Kasumi-1 (cell line): ENCODE measurements at places on chromosomes 12 and 14.

- no peak for DNase-seq
Observed at GRCh38 chr14:50978888-50979287, 34.6 kb upstream of the PYGL start.

DNA sequence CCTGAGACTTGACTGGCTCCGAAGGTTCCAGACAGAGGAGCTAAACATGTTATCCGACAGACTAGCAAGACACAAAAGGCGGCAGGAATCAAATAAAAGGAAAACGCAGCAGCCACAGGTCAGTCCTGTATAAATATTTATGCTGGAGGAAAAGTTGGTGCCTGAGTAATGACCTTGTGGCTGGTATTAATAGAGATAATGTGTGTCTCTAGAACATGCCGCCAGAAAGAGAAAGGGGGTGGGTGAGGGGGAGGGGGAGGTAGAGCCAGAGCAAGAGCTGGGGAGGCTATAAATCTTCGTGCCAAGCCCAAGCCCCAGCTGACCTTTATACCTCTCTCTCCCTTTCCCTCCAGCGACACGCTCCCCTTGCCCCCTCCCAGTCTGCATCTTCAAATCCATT, 590.4 kb downstream of the MED13L start:
- DNase-seq: no peak

- DNase-seq: peak; percentile 61
Observed at GRCh38 chr14:92475451-92476187, 38.0 kb upstream of the RIN3 start.

DNA sequence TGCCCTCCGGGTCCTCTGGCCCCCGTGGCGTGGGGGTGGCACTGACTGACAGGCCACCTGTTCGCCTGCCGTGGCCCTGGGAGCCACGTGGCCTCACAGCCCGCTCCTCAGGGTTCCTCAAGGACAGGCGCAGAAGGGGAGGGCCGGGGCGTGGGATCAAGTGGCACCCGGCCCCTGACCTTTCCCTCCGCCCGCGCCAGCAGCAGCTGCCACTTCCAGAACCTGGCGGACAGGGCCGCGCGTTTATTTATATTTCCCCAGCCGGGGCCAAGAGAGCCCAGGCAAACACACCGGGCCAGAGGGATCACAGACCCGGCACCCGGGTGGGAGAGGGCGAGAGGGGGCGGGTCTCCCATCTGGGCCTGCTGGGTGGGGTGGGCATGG, 92.6 kb downstream of the RFLNA start:
- DNase-seq: no peak

- no peak for DNase-seq
Observed at GRCh38 chr14:106657460-106657859, 1131.1 kb downstream of the TMEM121 start.

GRCh38 chr12:3152892-3153291, 75.7 kb downstream of the TSPAN9 start:
- no peak for DNase-seq

- no peak for DNase-seq
Observed at GRCh38 chr14:35408026-35408425, 3.5 kb upstream of the NFKBIA start.

DNA sequence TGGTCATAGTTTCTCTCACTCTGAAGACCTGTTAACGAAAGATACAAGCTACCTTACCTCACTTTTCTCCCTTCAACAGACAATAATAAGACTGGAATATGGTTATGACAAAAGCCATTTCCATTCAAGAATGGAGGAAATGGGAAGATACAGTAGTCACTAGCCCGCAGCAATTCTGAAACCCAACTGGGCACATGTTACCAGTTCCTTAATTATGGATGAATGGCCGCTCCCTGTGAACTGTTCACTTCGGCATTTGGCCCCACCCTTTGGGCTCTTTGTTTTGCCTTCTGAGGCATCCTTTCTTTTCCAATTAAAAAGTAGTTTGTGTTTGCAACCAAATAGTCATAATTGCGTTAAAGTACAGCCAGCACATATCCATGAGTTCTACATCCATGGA, 19.0 kb downstream of the TRHDE start:
- DNase-seq: no peak

GRCh38 chr14:36805131-36805559, 143.5 kb downstream of the PAX9 start:
- DNase-seq: no peak

- DNase-seq: no peak
Observed at GRCh38 chr12:47739979-47740378, 14.7 kb upstream of the ENDOU start.

- DNase-seq: no peak
Observed at GRCh38 chr12:88418856-88419497, 161.3 kb downstream of the KITLG start.

DNA sequence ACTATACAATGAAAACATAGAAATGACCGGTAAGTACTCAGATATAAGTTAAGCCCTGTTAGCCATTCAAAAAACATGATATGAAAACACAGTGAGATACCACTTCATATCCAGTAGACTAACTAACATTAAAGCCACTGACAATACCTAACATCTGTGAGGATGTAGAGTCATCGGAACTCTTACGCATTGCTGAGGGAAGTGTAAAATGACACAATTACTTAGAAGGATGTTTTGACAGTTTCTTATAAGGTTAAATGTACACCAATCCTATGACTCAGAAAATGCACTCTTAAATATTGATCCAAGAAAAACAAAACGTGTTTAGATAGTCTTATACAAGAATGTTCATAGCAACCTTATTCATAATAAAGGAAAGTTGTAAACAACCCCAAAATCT, 782.9 kb downstream of the BCL11B start:
- DNase-seq: no peak

DNA sequence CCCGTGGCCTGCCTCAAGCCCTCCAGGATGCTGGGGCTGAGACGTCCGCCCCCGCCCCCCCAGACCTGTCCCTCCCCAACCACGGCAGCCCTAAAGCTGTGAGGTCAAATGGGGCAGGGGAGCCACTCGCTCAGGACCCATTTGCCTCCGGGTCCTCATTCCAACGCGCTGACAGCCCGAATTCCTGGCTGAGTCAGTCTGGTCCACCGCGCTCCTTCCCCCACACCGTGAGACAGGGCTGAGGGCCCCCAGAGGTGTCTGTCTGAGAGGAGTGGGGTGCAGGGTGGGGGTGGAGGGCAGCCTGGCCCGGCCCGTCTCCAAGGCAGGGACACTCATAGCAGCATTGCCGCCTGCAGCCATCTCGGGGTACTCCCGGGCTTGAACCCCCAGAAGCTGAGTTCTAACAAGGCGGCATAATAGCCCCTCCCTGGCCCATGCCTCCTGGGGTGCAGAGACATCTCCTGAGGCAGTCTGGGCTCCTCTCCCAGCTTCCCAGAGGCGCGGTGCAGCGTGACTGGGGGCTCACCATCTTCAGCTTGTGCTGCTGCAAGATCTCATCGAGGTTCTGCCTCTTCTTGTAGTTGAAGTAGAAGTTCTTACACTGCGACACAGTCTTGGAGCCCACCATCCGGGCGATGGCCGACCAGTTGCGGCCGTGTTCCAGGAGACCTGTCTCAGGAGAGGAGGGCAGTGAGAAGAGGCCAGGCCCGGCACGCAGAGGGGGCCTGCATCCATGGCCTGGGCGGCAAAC, 90.5 kb downstream of the RFLNA start:
- no peak for DNase-seq

DNA sequence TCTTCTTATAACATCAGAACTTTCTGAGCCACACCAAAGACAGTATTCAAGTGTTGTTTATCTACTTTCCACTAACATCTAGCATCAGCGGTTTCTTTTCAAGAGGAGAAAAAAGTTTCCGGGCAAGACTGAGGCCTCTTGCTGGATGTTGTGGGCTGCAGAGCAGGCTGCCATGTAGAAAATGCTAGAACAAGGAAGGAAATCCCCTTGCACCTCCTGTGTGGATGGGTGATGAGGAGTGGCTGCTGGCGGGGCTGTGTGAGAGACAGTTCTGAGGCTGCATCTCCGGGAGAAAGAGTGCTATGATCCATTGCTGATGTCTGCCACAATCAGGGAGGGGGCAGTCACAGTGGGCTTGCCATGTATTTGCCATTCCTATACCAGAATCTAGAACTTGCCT, 37.8 kb upstream of the PPP1CC start:
- DNase-seq: no peak
